ENCODE measurements at places on chromosomes 5 and 9. TPM values are rescaled to one million over a fixed set of nuclear protein-coding genes. Genes with fewer than 3 reads are reported as not detected.

Gene GPX8
- not detected for polyA plus RNA-seq

Gene SUSD3
- polyA plus RNA-seq: 15.7 TPM

Gene TMEM174
- not detected for polyA plus RNA-seq

Gene SEMA4D
- 99.9 TPM for polyA plus RNA-seq

Gene MIGA2
- polyA plus RNA-seq: 5.9 TPM

Gene ASPN
- polyA plus RNA-seq: not detected

Gene PDGFRB
- polyA plus RNA-seq: 0.20 TPM

Gene KIF27
- polyA plus RNA-seq: 1.3 TPM

Gene TRPM3
- polyA plus RNA-seq: not detected

Gene SGCD
- not detected for polyA plus RNA-seq

Gene DMRTA1
- polyA plus RNA-seq: not detected

Gene KIF20A
- polyA plus RNA-seq: not detected

Gene CAVIN4
- polyA plus RNA-seq: not detected

Gene WDR38
- not detected for polyA plus RNA-seq

Gene TIFAB
- polyA plus RNA-seq: 0.71 TPM

Gene NDOR1
- 32.5 TPM for polyA plus RNA-seq

Gene SPINK1
- polyA plus RNA-seq: not detected
